Gastroesophageal sphincter (tissue), 4 donors: ENCODE measurements at places on chromosomes 3 and 15.
A peak's percentile ranks its signal among the peaks of the same experiment; 100 is the strongest.

GRCh38 chr3:129365296-129366136, 62.9 kb downstream of the EFCAB12 start:
- no peak for ATAC-seq

GRCh38 chr15:40092979-40093869, 15.5 kb downstream of the BMF start:
- no peak for ATAC-seq

- peak; percentile 51 for ATAC-seq
Measured at GRCh38 chr15:71366926-71367325, 251.7 kb downstream of the THSD4 start.

- no peak for ATAC-seq
Measured at GRCh38 chr3:151377768-151378385, 6.7 kb downstream of the P2RY12 start.

- no peak for ATAC-seq
Measured at GRCh38 chr3:194974468-194975135, 288.9 kb downstream of the FAM43A start.

DNA sequence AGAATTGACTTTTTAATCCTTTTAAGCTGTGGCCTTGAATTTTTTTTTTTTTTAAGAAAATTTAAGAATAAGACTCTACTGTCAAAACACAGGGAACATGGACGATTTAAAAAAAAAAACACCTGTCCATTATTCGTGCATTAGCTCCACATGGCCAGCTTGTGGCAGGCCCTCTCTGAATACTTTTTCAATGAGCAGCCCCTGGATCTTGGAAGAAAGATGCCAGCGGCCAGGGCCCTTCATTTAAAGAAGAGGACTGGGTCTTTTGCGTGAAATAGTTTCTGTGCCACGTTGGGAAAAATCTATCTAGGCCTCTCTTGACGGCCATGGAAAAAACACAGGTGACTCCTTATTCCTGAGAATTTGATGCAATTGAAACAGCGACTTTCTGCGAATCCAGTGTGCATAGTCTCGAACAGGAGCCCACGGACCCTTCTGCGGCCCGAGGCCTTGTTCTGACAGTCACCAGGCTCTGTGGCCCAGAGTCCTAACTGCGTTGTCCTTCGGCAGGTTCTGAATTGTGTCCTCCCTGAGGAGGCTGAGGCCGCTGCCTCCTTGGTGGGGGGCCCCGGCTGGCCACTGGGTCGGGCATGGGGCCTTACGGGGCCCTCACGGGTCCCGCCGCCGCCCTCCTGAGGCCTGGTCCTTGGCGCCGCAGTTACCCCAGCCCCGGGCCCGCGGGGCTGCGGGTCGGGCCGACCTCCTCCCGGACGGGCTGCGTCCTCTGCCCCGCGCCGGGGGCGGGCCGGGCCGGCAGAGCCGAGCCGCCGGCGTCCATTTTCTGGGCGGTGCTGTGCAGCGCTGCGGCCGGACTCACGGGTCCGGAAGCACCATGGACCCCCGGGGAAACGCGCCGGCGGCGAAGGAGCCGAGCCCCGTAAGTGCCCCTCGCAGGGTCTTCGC, 33.5 kb downstream of the ZBTB38 start:
- ATAC-seq: peak; percentile 75

DNA sequence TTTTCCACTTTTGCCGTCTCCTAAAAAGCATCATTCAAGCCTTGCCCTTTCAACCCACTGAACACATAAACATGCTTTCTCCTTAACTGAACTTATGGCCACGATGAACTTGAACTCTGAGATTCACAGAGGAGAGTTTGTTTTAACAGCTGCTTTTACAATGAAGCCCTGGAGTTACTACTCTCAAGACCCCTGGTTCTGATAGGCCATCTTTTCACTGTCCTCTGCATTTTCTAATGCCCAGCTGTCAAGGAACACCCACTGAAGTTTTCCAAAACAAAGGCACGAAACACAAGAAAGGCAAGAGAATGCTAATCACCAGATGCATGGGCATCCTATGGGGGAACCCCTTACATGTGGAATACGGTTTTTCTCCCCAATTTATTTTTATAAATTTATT, 100.8 kb downstream of the ADAMTS9 start:
- ATAC-seq: no peak

DNA sequence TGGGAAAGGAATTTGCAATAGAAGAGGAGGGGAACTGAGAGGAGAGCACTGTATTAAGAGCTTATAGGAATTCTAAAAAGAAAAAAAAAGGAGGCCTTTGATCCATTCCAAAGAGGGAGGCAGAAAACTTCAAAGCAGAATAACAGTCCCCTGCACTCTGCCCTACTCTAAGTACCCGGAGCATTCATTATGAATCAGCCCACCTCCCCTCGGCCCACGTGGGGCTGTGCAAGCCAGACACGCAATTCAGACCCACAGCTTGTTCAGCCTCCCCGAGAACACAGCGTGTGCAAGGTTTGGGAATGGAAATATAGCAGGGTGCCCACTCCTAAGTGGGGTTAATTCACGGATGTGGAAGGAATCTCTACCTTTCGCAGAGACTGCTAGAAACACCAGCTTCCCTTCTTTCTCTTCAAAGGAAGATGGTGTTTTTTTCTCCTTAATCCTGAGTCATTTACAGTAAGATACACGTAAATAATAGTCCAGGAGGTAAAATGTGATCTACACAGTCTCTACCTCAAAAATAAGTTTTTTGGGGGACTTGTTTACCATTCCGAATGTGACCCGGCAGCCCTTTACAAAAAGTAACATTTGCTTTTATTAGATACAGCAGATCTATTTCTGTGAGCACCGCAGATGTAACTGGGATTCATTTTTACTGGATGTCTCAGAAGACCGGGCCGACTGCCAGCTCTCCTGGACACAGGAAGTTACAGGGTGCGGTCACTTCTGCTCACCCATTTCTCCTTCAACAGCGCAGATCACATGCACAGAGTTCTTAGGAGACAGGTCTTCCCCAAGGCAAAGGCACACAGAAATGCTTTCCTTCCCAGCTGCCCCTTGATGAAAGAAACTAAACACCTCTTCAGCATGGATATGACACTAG, 768.5 kb upstream of the CFAP20DC start:
- ATAC-seq: peak; percentile 92

DNA sequence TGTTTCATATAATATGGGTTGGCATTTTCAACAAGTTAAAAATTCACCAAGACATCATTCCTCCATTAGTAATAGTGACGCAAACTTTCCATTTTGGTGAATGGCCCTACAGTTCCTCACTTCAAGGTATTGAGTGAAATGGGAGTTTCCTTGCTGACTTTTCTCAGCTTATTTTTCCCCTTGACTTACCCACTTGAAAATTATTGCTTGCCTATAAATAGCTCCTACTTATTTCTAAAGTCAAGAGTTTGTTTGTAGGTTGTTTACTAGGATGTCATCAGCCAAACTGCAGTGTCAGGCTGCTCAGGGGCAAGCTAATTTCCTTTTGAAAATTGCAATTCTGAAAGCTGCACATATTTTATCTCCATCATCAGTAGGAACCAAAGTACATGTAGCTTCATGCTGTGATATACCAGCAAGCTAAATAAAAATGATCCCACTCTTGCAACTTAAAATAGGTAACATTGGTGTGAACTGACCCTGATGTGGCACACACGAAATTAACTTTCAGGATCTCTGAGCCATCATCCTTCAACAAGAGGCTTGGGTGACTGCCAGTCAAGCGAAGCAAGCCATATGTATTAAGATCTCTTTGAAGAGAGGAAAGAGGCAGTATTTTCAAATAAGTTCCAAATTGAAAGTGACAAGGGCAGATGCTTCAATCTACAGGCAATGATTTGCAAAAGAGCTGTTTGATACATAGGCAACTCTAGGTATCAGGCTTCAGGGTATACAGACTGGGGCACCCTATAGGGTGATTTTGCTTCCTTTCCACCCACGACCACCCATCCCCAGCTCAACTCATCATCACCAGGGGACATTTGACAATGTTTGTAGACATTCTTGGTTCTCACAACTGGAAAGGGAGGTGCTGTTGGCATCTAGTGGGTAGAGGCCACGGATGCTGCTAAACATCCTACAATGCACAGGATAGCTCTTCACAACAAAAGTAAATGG, 66.8 kb upstream of the RASGRP1 start:
- no peak for ATAC-seq
